ENCODE measurements at places on chromosomes 2 and 18.
A peak's percentile ranks its signal among the peaks of the same experiment; 100 is the strongest.

DNA sequence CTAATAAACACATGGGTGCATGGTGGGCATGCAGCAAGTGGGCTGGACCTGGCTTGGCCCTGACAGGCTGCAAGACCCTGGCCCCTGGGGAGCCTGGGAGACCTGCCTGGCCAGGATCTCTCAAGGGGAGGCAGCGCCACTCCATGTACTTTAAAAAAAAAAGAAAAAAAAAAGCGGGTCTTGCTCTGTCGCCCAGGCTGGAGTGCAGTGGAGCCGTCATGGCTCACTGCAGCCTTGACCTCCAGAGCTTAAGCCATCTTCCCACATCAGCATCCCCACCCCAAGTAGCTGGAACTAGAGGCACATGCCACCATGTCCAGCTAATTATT, 29.5 kb upstream of the SEMA4C start:
- DNase-seq, result no peak

GRCh38 chr2:30756971-30757370, 50.3 kb downstream of the CAPN13 start:
- DNase-seq, result no peak

DNA sequence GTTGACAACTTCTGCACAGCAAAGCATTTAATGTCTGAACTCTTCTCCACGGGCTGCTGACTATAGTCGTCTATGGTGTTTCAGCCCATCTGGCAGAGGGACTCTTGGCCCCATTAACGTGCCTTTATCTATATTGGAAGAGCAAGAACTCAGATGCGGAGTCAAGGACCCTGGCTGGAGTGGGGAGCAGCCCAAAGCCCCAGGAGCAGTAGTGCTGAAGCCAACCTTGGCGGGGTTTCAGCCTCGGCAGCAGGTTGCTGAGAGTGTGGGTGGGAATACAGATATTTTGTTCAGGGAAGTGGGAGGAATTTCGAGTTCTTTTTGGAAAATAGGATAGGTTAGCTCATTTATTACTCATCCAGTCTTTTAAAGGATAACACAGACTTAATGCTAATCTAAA, 34.2 kb downstream of the TMEM17 start:
- no peak for DNase-seq

- no peak for DNase-seq
Observed at GRCh38 chr2:154591294-154591820, 107.1 kb upstream of the KCNJ3 start.

DNA sequence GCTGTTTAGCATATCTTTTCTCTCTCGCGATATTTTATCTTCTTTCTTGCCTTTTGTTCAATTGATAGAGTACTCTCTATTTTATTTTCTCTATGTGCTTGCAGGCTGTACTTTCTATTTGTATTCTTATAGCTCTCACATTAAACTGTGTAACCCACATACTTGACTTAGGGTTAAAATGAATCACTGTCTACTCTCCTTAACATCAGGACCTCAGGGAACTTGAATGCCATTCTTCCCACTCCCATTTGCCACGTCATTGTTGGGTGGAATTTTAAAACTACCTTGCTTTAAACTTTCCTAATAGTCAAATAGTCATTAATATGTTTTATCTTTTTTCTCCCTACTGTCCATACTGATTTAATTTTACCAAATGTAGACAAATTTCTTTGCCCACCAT, 269.7 kb downstream of the ALPK2 start:
- DNase-seq, result no peak

GRCh38 chr2:38016219-38016618, 59.7 kb downstream of the CYP1B1 start:
- DNase-seq, result no peak

DNA sequence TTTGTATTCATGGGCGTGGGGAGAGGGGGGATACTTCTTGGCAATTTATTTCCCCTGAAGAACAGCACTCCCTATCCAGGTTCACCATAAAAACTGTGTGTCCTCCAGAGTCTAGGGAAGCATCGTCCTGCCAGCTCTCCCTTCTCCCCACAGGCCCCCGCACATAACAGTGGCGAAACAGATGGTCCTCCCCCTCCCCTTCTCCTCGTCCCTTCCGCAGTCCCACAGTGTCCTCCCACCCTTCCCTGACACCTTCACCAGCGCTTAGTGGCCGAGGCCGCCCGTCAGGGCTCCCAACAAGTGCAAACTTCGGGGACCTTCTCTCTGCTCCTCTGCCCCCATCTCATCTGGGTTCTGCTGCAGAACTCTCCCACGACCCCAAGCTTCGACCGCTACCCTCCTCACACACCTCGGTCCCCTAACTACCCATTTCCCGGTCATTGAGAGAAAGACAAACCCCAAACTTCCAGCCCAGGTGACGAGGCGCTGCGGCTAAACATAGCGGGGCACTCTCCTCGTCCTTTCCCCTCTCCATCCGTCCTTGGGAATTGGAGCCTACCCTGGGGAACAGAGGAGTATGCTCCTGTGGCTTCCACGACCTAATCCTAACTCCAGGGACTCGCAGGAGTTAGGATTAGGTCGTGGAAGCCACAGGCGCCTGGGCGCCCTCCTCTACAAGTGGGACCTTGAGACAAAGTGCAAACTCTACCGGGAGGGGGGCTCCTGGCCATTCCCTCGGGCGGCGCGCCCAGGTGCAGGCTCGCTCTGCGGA, 971 bp downstream of the ZNF385B start:
- DNase-seq, result peak; percentile 26

DNA sequence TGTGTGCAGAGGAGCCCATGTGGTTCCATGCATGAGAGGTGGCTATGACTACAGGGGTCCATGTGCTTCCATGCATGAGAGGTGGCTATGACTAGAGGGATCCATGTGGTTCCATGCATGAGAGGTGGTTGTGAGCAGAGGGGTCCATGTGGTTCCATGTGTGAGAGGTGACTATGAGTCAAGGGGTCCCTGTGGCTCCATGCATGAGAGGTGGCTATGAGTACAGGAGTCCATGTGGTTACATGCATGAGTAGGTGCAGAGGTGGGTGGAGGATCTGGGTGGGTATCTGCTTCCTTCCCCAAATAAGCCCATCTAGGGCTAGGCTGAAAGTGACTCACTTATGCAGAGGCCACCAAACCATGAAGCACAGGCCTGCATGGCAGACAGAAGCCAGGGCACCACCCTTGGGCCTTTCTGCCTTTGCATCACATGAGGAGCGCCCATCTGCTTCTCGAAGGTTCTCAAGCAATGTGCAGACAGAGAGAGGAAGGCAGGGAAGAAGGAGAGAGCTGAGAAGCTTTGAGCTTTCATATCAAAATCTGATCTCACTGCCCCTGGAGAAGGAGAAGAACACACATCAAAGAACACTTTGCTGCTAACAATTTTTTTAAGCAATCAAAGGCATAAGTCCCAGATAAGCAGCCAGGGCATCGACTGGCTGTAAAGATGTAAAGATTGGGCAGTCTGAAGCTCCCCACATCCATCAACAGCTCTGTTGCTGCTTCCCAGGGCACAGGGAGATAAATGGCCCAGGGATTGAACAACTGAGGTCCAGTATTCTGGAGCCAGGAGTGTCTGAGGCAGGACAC, 137.6 kb downstream of the TNS1 start:
- no peak for DNase-seq

DNA sequence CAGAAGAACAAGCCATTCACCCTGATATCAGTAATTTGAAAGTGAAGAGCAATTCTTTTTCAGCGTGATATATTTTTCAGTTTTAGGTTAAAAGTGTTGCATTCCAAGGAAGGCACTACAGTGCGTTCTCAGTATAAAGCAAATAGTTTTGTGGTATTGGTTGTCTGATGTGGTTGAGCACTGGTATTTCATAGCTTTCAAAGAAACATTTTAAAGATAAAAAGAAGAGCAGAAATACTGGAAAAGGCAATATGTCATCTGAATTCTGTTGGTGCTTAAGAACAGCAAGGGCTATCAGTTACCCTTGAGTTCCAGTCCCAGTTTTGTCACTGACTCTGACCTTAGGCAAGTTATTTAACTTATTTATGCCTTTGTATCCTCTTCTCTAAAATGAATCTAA, 191.6 kb downstream of the BABAM2 start:
- DNase-seq, result no peak

DNA sequence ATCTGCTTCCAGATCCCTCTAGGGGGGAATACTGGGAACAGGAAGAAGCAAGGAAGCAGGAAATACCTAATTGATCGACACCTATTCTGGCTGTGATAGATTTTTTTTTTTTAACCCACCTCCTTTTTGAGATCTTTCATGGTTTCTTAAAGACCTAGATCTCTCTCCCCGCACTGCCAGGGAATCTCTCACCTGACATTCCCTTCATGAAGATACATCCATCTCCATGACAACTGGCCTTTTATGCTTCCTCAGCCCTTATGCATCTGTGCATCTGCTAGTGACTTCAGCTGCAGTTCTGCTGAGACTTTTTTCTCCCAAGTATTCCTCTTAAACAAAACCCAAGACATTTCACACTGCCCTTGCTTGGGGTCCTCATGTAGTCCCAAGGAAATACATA, 21.1 kb upstream of the CPO start:
- DNase-seq, result peak; percentile 27

- DNase-seq, result no peak
Observed at GRCh38 chr2:105413206-105413605, 14.4 kb upstream of the FHL2 start.

GRCh38 chr2:20080839-20081415, 29.5 kb upstream of the LAPTM4A start:
- DNase-seq, result peak; percentile 49

DNA sequence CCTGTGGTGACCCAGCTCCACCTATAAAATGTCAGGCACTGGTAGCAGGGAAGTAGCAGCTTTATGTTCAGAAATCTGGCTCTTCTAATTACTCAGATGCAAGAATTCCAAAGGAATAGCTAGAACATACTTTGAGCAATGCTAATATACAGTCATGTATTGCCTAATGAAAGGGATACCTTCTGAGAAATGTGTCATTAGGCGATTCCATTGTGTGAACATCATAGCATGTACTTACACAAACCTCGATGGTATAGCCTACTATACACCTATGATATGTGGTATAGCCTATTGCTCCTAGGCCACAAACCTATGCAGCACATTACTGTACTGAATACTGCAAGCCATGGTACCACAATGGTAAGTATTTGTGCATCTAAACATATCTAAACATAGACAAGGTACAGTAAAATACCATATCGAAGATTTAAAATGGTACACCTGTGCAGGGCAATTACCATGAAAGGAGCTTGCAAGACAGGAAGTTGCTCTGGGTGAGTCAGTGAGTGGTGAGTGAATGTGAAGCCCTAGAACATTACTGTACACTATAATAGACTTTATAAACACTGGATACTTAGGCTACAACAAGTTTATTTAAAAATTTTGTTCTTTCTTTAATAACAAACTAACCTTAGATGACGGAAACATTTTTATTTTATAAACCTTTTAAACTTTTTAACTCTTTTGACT, 50.3 kb upstream of the ETAA1 start:
- DNase-seq, result no peak

- no peak for DNase-seq
Observed at GRCh38 chr2:10257036-10257435, 45.7 kb upstream of the HPCAL1 start.

DNA sequence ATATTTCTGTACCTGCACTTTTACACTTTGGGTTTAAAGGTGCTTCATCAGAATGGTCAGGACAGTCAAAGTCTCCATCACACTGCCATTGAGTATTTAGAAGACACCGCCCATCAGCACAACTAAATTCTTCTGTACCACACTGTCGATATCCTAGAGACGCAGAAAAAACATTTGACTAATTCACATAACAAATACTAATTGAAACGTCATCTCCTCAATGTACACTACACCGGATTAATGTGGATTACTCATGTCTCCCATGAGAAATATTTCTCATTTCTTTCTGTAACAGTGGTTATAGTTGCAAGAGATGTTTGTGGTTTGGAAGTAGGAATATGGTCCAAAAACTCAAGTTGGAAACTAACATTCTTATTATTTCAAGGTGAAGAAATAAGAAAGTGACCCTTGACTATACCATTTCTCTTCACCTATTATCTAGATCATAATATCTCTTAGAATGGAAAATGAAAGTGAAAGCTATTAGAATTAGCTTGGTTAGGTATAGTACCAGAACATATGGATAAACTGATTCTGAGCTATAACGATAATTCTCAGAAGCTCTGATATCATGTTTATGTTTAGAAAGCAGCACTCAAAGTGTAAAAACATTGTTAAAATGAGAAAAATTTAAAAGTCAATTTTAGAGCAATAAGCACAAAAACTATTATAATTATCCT, 1627.7 kb downstream of the LRP1B start:
- DNase-seq, result no peak

DNA sequence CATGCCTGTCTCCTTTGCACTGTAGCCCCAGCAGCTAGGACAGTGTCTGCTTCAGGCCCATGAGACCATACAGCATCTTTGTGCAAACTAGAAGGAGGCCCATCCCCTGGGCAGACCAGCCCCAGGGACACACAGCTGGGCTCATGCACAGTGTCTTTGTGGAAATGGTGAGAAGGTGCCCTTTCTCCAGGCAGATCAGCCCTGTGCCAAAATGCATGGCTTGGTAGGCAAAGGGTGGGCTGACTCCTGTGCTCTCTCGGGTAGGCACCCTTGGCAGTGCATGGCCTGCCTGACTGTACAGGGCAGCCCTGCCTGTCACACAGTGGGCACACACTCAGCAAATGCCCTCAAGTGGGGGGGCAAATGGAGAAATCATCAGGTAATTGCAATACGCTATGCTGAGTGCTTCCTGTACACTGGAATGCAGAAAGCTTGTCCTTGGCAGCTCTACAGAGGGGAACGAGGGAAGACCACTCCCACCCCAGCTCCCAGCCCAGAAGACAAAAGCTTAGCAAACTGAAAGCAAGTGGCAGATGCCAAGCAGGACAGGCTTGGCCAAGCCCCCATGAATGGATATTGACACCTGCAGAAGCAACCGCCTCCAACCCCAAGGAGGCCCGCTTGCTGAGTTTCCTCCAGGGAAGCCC, 21.6 kb downstream of the TNS1 start:
- DNase-seq, result no peak

DNA sequence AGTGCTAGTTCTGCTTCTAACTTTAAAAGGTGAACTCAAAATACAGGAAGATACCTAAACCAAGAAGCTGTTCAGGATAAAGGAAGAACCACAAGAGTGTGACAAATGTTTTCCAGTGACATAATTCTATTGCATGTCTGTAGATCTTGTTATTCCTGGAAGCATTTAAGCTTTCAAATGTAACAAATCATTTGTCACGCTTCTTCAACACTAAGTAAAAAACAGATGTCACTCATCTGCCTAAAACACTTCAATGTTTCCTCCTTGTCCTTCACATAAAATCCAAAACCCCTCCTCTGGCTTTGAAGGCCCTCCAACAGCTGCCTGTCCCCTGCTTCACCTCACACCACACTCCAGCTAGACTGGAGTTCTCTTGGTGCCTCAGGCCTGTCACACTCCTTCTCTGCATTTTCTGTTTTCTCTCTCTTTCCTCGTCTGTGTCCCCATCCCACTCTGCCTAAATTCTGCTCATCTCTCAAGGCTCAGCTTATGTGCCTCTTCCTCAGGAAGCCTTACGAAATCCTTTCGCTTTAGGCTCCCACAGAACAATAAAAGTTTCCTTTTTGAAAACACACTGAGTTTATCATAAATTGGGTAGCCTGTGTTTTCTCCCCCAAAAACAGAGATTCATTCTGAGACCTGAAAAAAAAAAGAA, 6.4 kb upstream of the CLEC4F start:
- DNase-seq, result no peak

Data from iPS-NIHi11 (cell line).